Osteoblast (primary cell): ENCODE measurements at places on chromosomes 7 and 10.

DNA sequence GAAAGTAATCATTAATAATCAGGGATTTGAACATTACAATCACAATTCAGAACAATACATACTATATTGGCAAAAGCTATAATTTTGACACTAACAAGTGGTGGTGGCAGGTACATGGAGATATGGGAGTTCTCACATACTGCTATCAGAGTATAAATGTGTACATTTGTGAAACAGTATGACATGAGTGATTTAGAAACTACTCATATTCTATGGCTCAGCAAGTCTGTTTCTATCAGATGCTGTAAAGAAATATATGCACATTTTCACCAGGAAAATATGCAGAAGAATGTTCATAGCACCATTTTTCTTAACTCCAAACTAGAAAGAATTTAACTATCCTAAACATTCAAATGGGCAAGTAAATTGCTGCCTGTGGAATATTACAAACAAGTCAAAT is 620.0 kb downstream of the SH2D4B start:
- no peak for DNase-seq

DNA sequence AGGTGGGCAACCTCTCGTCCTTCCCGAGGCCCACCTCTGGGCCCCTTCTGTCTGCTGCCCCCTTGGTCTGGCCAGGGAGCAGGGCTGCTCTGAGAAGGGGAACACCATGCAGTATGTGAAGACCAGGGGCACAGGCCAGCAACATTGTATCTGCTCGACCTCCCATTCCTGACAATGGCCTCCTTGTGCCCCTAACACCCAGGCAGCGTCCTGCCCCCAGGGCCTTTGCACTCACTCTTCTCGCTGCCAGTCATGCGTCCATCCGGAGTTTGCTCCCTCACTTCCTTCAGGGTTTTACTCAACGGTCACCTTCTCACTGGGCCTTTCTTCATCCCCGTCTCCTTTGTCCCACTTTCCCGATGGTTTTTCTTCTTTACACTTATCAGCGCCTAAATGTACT is 232.9 kb upstream of the GRB10 start:
- no peak for DNase-seq

GRCh38 chr10:21173802-21174714 is 276.9 kb upstream of the NEBL start:
- peak; percentile 74 for DNase-seq

DNA sequence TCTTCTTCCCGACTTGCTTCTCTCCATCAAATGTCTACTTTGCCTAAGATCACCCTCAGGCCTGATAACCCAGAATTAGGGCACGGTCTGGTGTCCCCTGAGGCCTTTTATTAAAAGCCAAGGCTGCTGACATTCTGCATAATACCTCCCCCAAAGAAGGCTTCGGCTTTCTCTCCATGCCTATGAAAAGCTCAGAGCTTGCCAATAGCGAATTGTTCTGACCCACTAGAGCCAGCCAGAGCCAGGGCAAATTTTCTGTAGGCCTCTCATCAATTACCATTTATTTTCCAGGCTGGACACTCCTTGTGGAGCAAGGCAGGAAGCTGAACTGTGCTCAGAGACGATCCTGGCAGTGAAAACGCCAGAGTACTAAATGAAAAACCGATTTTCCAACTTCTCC is 64.3 kb upstream of the ADRB1 start:
- DNase-seq = no peak
